ENCODE measurements at places on chromosomes 7 and 10.
A peak's percentile ranks its signal among the peaks of the same experiment; 100 is the strongest.

- peak; percentile 27 for DNase-seq
These were observed 174.9 kb upstream of the NRP1 start for GRCh38 chr10:33509231-33509831.

DNA sequence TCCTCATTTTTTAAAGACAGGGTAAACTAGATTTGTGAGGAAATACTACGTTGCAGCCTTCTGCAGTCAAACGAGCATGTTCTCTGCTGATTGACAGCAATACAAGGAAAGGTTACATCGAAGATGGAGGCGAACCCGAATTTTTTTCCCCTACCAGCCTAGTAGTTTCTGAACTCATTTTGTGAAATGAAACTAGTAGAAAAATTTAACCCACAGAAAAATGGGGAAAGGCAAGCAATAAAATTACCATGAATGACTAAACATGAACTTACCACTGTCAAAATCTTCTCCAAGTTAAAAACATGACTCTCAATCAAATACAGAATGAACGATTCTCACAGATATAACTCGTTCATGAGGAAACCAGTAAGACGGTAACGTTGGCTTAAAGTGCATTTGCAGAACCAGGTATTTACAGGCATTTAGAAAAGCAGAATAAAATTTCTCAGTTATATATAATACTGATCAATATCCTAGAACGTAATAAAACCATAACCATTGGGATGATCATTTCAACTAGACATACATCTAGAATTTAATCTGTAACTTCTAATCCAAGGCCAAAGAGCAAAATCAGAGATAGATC, 73.9 kb downstream of the CELF2 start:
- DNase-seq: no peak

DNA sequence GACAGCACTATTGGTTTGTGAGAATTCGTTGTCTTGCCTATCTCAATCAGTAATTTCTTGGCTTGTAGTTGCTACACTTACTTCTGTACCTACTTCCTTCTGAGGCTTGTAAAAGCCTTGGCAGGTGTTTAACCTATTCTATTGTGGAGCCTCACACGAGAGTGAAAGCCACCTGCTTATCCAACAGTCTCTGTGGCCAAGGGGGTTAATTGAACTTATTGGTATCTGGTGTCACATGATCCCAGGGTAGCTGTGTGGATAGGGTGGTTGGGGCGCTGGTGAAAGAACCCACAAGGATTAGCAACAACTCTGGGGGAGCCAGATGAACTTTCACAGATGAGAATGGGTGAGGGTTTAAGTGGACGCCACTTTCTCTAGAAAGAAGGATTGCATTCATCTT, 13.9 kb upstream of the ATP6V0E2 start:
- DNase-seq: no peak

DNA sequence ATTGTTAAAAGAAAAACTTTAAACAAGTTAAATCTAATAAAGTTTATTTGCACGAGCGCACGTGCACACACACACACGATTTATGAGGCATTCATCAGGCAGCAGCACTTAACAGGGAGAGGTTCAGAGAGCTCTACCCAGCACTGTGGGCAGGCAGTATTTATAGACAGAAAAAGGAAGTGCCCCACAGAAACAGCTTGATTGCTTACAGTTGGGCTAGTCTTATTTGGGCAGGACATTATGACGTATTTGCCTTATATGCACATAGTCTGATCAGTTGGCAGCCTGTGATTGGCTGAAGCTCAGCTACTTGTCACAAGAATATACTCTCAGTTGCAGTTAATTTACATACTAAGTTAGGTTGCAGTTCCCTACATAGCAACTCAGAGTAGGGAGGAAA, 1.2 kb upstream of the SDHAF3 start:
- DNase-seq: no peak

DNA sequence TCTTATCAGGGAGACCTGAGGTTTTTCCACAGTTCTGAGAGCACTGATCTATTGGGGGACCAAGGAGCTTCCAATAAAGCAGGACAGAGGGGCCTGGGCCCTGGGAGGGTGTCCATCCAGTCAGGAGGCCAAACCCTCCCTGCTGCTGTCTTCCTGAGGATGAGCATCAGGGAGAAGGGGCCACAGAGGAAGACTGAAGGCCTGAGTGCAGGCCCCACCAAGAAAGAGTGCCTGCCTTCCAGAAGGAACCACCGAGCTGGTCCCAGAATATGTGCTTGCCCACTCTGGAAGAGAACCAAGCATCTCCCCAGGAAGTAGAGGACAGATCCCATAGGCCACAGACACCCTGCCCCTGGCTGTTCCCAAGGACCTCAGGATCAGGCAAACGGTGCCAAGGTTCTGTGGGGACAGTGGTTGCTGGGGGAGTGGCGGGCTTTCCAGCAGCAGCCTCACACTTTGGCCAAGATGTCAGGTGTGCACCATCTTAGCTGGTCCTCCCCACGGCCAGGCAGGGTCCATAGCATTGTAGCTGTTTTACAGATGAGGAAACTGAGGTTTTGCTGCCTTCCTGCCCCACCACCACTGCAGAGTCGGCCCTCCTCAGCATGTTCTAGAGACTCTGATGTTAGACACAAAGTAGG, 199.4 kb downstream of the GRID1 start:
- DNase-seq: no peak

- DNase-seq: no peak
These were observed 416.4 kb downstream of the AUTS2 start for GRCh38 chr7:70014472-70015177.
